Activated T-helper 17 cell treated with anti-CD3 and anti-CD28 coated beads, Interleukin-2, amount 50 U/mL, for 72 hours (primary cell): ENCODE measurements at places on chromosomes 5 and 9.

DNA sequence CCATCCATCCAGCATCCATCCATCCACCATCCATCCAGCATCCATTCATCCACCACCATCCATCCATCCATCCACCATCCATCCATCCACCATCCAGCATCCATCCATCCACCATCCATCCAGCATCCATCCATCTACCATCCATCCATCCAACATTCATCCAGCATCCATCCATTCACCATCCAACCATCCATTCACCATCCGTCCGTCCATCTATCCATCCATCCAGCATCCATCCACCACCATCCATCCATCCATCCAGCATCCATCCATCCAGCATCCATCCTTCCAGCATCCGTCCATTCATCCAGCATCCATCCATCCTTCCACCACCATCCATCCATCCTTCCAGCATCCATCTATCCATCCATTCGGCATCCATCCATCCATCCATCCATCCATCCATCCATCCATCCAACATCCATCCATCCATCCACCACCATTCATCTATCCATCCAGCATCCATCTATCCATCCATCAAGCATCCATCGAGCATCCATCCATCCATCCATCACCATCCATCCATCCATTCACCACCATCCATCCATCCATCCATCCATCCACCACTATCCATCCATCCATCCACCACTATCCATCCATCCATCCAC lies 32.4 kb upstream of the WDR5 start:
- ATAC-seq = no peak

- ATAC-seq = no peak
Observed at GRCh38 chr5:56475689-56476486, 242.8 kb upstream of the ANKRD55 start.

DNA sequence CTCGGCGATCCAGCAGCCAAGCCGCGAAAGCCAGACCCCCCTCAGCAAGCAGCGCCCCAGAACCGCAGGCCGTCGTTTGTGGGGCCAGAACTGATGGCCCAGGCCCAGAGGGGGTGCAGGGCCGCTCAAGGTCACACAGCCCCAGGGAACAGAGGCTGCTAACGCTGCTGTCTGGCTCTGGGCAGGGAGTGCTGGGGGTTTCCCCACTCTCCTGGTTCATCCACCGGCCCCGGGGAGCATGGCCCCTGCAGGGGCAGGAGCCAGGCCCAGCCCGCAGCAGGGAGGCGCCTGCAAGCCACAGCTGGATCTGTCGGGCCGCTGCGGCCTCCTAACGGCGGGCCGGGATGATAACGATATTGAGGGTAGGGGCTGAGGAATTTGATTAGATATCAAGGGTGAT lies 64.8 kb upstream of the IGFBPL1 start:
- ATAC-seq = no peak

- no peak for ATAC-seq
Observed at GRCh38 chr9:138033950-138034349, 156.4 kb downstream of the CACNA1B start.

DNA sequence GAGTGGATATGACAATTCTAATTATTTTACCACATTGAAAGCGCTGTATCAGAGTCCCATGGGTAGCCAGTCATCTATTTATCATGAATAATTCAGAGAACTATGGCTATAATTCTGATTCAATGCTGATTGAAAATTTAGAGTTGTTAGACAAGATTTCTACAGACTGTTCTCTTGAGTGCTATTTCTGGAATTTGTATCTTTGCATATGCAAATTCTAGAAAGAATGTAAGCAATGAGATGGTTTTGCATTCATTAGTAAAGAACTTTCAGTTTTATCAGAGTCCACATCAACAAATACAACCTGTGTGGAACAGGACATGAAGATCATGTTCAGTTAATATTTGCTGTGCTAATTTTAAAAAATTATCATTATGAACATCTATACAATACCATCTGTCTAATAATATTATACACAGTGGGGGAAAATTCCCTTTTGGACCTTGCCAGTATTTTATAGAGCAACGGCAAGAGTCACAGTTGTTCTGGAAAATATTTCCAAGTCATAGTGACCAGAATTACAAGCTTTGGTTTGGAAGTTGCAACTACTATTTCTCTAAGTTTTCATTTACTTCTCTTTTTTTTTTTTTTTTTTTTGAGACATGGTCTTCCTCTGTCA lies 372.7 kb upstream of the PTGER4 start:
- no peak for ATAC-seq

- no peak for ATAC-seq
Observed at GRCh38 chr9:105860516-105860915, 166.2 kb downstream of the TMEM38B start.

- ATAC-seq = no peak
Observed at GRCh38 chr5:37355161-37355560, 15.7 kb downstream of the NUP155 start.

GRCh38 chr5:45411971-45412612 lies 284.1 kb downstream of the HCN1 start:
- ATAC-seq = no peak

DNA sequence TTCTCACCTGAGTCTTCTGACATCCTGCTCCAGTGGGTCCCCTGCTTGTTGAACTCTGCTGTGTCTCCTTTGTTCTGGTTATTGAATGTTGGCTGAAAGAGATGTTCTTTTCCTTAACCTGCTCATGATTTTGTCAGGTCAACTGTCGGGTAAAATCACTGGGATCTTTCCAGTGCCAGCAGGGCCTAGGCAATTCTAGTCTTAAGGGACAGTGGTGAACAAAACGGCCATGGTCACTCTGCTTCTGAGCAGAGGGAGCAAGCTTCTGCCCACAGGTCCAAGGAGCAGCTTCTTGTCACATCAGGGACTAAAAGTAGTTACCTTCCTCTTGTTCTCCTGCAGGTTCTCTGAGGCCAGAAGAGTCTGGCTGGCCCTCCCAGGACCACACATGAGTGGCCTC lies 65.6 kb downstream of the SEC61B start:
- no peak for ATAC-seq

DNA sequence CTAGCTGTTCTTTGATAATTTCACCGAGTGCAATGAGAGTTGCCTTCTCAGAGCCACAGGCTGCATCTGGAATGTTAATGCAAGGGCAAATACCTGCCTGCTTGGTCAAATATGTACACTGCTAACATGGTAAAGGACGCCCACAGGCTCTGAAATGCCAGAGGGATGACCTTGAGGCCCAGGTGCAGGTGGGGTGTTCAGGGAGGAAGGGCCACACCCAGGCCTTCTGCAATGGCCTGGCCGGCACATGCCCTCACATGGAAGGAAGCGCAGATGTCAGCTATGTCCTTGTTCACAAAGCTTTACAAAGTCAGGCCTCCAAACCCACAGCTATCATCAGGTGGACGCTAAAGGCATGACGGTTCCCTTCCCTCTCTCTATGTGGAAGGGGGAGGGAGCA lies 48.6 kb downstream of the HRH2 start:
- no peak for ATAC-seq

- no peak for ATAC-seq
Observed at GRCh38 chr9:107810461-107810961, 320.9 kb upstream of the KLF4 start.

GRCh38 chr5:80805038-80805437 lies 150.3 kb upstream of the DHFR start:
- ATAC-seq = no peak

- ATAC-seq = no peak
Observed at GRCh38 chr5:158869854-158870253, 229.9 kb downstream of the EBF1 start.

- ATAC-seq = no peak
Observed at GRCh38 chr5:177373806-177374205, 10.4 kb upstream of the SLC34A1 start.

- no peak for ATAC-seq
Observed at GRCh38 chr9:116075191-116075590, 78.4 kb upstream of the PAPPA start.

GRCh38 chr9:5364294-5365024 lies 24.8 kb upstream of the RLN1 start:
- peak; percentile 95 for ATAC-seq

GRCh38 chr5:80782626-80783025 lies 127.8 kb upstream of the DHFR start:
- no peak for ATAC-seq

DNA sequence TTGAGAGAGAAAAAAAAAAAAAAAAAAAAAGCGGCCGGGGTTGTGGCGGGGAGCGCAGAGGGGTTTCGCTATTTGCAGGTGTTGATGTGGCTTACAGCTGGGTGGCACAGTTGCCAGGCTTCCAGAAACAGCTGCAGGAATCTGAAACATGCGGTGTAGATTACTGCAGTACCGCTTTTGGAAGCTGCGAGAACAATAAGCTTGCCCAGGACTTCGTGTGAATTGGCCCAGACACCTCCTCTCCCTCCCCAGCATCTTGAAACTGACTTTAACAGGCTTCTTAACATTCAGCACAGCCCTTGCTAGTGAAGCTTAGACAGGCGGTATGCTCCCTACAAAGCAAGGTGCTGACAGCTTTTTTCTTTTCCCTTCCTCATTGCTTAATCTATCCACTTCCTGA lies 104.0 kb downstream of the ATP10B start:
- no peak for ATAC-seq

- ATAC-seq = no peak
Observed at GRCh38 chr9:12785260-12785770, 10.5 kb downstream of the LURAP1L start.

GRCh38 chr9:15240927-15241326 lies 66.1 kb downstream of the TTC39B start:
- ATAC-seq = no peak

DNA sequence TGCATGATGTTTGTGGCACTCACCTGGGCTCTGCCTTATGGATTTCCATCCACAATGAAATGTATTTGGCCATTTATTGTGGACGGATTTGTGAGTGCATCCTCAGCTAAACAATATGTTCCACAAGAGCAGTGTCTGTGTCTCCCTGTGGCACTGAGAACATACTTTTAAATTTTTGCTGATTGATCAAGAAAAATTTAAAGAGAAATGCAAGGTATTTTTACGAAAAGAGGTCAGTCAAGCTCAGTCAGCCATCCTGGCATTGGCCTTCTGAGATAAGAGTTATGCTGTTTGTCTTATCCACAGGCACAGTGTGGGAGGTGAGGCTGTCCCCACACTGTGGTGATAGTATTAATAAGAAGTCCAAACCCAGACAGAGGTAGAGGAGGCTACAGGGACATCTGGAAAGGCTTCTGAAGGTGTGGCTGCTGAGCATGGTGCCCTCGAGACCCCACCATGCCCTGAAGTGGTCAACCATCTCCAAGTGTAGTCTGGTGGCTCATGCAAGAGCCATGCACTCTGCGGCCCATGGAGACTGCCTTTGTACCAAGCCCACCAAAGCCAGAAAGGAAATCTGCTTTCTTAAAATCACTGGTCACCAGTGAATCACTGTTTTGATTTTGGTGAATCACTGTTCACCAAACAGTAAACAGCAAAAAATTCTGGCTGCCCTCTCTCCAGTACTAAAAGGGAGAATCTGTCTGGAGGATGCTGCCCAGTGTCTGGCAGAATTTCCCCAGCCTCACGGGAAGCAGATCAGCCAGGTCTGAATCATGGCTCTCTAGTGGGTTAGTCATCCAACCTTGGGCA lies 28.8 kb downstream of the SPOCK1 start:
- ATAC-seq = no peak

DNA sequence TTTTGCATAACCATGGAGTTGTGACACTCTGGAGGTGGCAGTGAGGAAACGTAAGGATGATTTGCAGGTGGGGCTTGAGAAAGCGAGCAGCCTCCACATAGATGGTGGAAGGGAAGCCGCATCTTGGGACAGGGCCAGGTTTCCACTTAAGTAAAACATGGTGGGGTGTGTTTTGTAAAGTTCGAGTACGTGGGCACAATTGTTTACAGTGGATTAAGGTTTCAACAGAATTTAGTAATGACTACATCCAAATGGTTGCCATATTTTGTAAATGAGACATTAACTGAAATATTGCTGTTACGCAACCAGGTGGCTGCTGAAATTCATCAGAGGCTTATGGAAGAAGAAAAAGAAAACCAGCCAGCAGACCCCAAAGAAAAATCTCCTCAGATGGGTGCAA lies 85.4 kb upstream of the IL7R start:
- no peak for ATAC-seq

DNA sequence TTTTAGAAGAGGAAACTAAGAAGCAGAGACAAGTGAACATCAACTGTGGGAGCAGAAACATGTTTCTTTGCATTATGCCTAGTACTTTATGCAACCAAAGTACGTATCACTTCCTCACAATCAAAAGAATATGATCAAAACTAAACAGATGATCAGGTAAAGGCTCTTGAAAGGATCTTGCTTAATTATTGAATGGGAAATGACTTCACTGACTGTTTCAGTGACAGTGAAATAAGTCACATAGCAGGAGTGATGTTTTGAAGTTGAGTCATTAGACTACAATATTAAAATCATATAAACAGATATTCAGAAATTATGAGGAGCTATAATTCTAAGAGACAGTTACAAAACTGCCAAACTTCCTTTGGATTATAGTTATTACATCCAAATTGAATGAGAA lies 527.3 kb downstream of the MTRR start:
- ATAC-seq = no peak

DNA sequence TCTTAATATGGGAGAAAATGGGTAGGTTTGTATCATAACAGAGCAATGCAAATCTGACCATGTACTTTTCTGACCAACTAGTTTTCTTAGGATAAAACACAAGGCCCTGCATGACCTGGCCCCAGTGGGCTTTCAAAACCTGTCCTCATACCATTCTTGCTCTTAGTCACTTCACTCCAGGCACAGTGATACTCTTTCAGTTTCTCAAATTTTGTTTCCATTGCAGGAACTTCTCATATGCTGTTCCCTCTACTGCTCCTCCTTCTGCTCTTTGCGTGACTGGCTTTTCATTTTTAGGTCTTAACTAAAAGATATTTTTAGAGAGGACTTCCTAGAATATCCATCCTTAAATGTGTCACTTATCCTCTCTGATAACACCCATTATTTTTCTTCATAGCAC lies 112.4 kb downstream of the INIP start:
- ATAC-seq = peak; percentile 92

DNA sequence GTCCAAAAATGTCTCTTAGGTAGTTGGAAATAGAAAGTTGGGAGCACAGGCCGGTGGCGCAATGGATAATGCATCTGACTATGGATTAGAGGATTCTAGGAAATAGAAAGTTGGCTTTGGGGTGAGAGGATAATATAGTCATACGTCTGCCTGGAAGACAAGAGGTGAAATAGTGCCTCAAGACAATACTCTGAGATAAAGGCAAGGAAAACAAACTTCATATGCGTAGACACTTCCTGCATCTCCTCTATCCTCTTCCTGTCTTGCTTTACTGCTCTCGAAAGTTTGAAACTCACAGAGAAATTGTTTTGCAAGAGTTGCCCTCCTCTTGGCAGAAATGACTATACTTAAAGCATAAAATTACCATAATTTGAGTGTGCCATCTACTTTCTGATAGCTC lies 153.2 kb upstream of the FBXL7 start:
- no peak for ATAC-seq
